H7 (cell line): ENCODE measurements at places on chromosomes 3 and 15.

DNA sequence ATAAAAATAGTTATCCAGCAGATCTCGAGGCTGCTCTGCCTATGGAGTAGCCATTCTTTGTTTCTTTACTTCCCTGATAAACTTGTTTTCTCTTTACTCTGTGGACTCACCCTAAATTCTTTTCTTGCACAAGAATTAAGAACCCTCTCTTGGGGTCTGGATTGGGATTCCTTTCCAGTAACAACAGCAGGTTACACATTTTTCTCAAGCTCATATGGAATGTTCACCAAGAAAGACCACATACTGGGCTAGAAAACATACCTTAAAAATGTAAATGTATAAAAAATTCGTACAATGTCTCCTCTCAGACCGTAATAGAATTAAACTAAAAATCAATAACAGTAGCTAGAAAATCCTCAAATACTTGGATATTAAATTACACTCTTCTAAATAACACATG, 299.2 kb downstream of the CNTN3 start:
- DNase-seq = no peak

DNA sequence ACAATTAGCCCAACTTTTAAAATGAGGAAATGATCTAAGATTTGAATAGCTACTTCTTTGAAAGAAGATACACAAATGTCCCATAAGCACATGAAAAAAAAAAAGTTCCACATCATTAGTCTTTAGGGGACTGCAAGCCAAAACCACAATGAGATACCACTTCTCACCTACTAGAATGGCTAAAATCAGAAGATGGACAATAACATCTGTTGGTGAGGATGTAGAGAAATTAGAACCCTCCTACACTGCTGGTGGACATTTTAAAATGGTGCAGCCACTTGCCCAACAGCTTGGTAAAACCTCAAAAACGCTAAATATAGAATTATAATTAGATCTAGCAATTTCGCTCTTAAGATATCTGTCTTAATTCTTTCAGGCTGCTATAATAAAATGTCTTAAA, 77.1 kb downstream of the MEX3B start:
- DNase-seq = no peak

DNA sequence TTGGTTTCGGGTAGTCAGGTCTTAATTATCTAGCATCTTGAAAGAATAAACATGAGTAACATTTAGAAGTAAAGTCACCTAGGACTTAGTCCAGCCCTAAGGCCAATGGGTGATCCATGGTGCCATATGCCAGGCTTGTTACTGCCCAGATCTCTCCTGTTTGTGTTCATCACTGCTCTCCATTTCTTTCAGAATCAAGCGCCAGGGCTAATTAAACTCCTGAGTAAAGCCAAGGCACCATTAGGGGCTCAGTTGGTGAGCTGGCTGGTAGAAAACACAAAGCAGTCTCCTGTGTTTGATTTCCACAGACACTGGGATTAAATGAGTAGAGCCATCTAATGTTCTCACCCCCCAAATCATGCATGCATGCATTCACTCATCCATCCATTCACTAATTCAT, 11.3 kb downstream of the CYP19A1 start:
- DNase-seq = no peak

DNA sequence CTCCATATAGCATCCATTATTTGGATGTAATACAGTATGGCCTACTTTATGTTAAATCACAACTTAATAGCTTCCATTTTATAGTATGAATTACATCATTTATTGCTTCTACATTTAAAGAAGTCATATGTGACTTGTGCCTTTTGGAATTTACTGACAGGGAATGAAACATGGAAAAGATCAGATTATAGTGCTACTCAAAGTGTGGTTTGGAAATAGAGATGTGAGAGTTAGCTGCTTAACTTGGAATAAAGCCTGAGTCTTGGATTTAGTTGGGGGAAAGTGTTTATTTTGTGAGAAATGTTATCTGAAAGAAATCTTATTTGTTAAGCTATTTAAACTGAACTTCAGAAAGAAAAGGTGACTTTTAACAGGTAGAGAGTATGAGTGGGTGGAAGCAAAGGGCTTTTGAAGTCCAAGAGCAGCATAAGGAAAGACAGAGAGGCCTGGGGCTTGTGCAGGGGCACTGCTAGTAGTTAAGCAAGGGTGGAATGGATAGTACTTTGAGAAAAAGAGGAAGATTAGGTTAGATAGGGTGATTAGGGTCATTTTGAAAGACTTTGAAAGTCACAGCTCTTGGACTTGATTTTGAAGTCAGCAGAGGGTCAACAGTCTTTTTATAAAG, 60.5 kb downstream of the SLMAP start:
- DNase-seq = no peak

DNA sequence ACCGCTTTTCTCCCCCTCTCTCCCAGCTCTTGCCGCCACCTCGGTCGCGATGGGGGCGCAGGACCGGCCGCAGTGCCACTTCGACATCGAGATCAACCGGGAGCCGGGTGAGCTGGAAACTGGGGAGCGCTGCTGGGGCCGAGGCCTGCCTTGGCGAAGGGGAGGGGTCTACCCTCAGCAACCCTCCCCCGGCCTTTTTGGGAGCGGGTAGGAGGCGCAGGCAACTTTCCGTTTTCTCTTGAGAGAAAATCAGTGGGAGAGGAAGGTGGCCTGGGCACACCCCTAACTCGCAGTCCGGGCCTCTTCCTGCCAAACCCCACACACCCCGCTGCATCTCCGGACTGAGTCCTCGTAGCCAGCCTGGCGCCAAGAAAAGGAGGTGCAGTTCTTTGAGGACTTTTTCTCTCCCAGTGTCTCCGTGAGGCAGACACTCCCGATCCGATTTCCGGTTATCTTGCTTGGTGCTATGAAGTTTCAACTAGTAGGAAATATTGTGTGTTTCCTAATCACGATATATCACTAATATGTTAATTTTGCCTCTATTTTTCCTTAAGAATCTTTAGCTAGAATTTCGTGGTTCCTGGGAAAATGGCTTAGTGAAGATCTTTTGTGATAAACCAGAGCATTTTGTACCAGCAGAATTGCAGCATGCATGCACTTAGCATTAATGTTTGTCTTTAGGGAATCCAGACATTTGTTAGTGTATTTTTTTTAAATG, 631 bp downstream of the NKTR start:
- DNase-seq = peak; percentile 85

DNA sequence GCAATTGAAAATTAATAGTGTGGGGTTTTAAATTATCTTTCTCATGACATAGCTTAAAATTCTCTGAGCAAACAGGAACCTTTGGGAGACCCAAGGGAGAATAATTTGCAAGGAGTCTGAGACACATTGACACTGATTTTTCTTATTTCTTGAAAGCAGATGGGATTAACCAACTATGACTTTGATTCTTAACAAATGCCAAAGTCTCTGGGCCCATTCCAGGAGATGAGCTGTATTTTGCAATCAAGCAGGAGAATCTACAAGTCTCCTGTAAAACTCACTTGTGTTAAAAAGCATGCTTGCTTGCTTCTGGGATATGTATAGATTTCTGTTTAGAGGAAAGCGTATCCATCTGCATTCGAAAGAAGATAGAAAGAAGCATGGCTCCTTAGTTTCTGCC, 71.3 kb upstream of the STT3B start:
- DNase-seq = no peak

- DNase-seq = no peak
Observed at GRCh38 chr15:73034221-73034620, 18.0 kb upstream of the NEO1 start.

- no peak for DNase-seq
Observed at GRCh38 chr3:46974421-46975171, 1.9 kb downstream of the CCDC12 start.

GRCh38 chr3:152403632-152404066, 134.9 kb downstream of the MBNL1 start:
- no peak for DNase-seq

- no peak for DNase-seq
Observed at GRCh38 chr3:52099001-52099401, 42.6 kb upstream of the DUSP7 start.

DNA sequence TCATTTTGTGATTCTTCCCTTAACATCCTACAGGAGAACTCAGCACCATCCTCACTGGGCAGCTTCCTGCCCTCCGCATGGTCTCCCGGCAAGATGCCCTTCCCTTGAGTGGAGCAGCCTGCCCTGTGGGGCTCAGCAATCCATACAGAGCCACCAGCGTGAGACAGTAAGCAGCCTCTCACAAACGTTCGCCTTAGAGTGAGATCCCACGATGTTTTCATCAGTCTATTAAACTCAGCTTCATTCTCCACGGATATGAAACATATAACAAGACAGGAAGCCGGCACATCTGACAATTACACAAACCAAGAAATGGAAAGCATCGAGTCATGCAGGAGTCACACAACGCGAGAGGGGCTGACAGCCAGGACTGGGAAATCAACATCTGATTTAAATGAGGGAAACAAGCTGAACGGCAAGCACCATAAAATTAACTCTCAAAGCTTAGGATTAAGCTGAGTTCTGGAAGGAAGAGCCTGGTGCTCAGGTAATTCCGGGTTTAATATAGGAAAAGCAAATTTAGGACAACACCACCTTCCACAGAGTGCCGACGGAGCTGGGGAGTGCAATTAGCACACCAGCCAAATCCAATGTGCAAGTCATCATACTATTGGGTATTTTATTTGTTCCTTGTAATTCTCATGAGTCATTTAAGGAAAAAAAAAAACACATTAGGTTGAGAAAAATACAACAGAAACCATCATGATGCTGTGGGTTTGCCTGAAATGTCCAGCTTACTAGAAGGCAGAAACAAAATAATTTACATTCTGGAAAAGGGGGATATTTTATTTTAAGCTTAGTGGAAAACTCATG, 272.0 kb downstream of the OCA2 start:
- DNase-seq = no peak

DNA sequence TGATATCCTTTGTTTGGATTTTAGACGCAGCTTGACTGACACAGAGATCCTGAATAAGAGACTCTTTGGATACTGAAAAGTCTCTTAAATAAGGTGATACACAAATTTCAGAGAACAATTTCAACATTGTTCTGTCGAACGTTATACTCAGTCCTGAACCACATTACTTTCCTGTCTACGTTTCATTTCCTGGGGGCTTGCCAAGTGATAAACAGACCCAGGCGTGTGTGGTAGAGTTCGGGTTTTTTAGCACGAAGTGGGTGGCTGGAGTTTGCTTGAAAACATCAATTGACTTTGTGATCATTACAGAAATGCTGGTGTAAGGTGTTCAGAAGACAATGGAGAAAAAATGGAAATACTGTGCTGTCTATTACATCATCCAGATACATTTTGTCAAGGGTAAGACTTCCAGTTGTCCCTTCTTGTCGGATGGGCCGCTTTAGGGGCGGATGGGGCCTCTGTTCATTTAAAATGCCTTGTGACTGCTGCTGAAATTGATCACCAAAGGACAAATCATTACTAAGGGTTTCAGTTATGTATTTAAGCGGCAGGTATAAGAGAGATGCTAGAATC, at the start of gene CD96:
Gene CD96, plus strand, starts transcription at position 287 of the 573 bp plus-strand sequence. Its CDS starts 52 bp downstream, at position 339.
- DNase-seq = no peak

GRCh38 chr3:141485641-141486495, 959 bp upstream of the RASA2 start:
- DNase-seq = no peak

DNA sequence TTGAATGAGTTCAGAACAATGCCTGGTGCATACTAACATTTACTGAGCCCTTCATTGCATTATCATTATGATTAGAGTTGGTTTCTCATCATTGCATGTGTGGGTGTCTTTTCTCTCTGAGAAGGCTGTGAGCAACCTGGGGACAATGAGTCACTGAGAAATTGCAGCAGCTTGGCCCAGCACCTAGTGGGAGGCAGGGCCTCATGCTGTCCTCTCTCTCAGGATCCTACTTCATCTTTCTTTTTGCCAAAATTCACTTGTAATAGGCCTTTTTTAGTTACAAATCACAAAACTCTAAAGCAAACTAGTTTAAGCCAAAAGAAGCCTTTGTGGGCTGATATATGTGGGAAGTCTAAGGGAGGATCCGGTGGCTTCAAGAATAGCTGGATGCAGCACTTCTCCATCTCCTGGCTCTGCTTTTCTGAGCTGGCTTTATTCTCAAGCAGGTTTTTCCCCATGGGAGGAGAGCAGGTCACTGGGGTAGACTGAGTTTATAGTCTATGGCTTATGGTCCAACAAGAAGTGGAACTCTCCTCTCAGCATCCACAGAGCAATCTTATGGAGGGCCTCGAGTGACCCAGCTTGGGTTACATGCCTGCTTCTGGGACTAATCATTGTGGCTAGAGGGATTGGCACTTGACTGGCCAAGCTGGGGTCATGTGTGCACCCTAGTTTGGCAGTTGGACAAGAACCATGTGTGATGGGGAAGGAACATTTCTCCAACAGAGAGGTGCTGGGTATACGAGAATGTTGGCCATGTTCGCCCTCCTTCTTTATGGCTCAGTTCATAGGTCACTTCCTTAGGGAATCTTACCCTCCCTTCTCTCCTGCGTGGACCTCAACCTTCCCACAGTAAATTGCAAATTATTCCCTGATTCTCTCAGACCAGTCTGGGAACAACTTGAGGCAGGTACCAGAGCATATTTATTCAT, 8.7 kb upstream of the CAMK1 start:
- DNase-seq = no peak

DNA sequence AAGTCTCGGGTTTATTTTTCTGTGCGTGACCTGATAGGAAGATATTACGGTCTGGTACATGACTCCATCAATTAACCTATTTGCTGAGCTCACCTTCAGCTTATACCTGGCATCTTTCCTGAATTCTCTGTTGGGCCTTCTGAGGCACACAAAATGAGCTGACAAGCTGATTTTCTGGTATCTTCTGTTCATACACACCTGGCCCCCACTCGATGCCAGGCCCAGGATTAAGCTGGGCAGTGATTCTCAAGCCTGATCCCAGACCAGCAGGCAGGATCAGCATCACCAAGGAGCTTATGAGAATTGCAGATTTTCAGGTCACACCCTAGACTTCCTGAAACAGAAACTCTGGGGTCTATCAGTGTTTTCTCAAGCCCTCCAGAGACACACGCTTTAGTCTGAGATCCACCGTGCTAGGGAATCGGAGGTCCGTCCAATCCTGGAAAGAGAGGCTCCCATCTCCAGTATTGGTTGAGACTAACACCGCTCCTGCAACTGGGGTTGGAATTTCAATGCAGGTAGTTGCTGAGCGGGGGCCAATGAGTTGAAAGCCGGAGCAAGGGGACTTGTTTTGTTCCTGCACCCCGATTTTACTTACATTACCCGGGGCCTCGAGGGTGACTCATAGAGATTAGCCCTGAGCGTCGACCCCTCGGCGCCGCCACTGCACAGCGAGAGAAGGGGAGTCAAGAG, 636 bp upstream of the EIF1B start:
- DNase-seq = no peak

DNA sequence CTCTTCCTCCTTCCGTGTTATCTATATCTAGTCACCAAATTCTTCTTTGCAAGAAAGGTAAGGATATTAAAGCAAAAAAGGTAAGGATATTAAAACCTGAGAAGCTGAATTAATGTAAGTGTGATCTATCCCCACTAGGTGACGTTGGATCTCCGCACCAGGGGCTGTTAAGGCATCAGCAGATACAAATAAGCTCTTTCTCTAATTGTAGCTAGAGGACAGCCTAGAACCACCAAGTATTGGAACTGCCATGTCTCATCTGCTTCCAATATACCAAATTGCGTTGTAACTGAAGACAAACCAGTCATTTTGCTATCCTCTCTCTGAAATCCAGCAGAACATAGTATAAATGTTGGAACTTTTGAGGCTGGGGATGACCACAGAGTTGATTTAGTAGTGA, 471.2 kb upstream of the TGFBR2 start:
- peak; percentile 5 for DNase-seq
